ENCODE measurements at places on chromosomes 4 and X.

DNA sequence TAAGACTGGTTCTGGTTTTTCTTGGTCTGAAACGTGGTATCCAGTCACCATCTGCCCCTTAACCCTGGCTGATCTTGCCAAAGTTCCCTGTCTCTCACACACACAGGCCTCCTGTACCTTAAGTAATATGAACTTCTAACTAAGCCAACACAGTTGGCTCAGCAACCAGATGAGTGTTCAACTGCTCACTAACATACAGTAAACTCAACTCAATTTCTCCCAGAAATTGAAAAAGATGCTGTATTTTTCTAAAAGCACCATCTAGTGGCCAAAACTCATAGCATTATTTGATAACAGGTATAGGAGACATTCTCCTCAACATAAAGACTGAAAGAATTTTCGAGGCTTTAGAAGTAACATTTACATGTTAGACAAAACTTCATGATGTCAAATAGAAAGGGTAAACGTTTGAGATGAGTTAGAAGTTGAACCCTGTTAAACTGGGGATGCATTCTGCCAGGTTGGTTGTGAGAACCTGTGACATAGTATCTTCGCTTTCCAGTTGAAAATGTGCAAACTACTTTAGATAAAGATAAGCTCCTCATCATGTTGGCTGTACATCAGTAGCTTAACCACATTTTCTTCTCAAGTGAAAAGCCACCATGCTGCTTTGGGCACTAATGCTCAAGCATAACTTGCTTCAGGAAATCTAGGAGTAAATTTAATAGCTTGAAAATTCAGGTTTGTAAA is 31.2 kb downstream of the CCNI start:
- DNase-seq = no peak

GRCh38 chr4:16437836-16438235 is 211.6 kb upstream of the TAPT1 start:
- no peak for DNase-seq

DNA sequence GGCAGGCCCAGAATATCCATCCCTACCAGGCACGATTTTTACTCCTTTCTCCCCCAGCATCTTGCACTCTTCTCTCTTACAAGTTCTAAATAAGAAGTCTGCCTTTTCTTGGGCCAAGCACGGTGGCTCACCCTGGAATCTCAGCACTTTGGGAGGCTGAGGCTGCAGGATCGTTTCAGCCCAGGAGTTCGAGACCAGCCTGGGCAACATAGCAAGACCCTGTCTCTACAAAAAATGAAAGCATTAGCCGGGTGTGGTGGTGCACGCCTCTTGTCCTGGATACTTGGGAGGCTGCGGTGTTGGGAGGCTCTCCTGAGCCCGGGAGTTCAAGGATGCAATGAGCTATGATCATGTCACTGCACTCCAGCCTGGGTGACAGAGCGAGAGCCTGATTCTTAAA is 64.8 kb downstream of the IRF2 start:
- DNase-seq = no peak

GRCh38 chr4:620851-621261 is 4.5 kb upstream of the PDE6B start:
- no peak for DNase-seq

DNA sequence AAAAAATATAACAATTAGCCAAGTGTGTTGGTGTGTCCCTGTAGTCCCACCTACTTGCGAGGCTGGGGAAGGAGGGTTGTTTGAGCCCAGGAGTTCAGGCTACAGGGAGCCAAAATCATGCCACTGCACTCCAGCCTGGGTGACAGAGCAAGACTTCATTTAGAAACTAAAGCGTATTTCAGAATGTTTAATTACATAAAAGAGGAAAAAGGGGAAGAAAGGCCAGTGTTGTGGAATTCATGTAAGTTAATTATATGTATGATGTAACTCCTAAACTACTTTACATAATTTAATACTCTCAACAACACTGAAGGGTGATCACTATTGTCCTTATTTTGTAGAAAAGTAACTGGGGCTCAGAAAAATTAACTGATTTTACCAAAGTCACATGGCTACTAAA is 67.2 kb upstream of the HOPX start:
- no peak for DNase-seq

- no peak for DNase-seq
Observed at GRCh38 chrX:40688929-40689328, 41.6 kb upstream of the CXorf38 start.

- no peak for DNase-seq
Observed at GRCh38 chrX:1401611-1402430, 9.9 kb upstream of the SLC25A6 start.

- DNase-seq = no peak
Observed at GRCh38 chrX:12890467-12890866, 16.0 kb upstream of the TLR8 start.

DNA sequence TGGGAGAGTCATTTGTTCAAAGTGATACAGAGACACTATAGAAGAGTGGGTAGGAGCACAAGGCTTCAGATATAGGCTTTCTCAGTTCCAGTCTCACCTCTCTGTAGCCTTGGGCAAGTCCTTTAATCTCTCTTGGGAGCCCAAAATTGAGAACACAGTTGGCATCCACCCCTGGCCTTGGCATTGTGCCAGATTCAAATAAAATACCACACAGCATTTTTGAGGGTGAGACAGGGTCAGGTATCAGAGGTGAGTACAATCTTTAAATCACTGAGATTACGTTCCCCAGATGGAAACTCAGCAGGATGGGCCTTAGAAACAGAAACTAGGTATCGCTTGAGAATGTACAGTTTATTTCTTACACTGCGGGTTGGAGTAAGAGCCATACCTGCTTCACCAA is 25.2 kb upstream of the SMIM10L2A start:
- DNase-seq = no peak

GRCh38 chr4:42284030-42284429 is 113.3 kb upstream of the SHISA3 start:
- no peak for DNase-seq

DNA sequence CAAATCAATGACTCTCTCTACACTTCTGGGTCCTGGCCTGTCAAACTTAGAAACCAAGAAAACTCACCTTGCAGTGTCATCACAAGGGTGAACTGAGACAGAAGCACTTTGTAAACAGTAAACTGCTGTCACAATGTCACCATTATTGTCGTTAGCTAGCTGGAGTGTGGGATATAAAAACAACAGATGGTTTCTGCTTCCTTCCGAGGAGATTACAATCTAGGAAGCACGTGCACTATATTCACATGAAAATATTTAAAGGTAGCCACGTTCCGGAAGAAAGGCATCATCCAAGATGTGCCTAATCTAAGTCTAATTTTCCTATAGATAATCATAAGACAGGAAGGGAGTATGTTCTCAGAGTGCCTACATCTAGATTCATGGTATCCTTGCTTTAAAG is 64.7 kb upstream of the ACSL1 start:
- no peak for DNase-seq

- no peak for DNase-seq
Observed at GRCh38 chrX:108131471-108131870, 39.9 kb downstream of the ATG4A start.

- no peak for DNase-seq
Observed at GRCh38 chr4:180103794-180104193, 2139.4 kb upstream of the TENM3 start.

GRCh38 chrX:39935411-39936064 is 162.2 kb downstream of the BCOR start:
- DNase-seq = no peak

GRCh38 chr4:81954271-81954670 is 419.5 kb downstream of the HNRNPD start:
- DNase-seq = no peak
